ENCODE measurements at places on chromosomes 5 and 9.

GRCh38 chr9:91844190-91844589 is 105.8 kb downstream of the ROR2 start:
- no peak for DNase-seq

DNA sequence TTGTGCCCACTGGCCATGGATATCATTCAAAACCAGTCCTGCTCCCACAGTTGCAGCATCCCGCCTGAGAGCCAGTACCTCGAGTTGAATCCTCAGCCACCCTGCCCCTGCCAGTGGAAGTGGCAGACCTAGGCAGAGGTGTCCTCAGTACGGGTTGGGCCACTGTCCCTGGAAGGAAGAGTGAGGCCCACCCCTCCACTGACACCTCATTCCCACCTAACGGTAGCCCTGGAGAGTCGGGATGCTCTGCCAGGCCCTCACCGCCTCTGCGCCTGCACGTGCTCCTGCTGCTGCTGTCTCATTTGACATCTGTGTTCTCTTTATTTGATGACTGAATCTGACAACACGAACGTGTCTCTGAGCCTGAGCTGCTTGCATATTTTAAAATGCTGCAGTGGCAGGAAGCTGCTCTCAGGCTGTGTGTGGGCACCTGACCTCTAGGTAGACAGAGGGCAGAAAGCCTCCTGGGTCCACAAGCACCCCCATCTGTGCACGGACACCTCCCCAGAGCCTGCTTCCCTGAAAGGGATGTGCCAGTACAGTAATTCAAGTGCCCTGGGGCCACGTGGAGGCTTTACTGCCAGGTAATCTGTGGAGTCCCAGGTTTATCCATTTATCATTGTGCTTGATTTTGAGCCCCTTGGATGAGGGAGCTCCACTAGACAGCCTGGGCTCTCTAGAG is 194.7 kb downstream of the CACNA1B start:
- no peak for DNase-seq

- DNase-seq: no peak
Observed at GRCh38 chr9:127507751-127508648, 56.7 kb downstream of the LRSAM1 start.

GRCh38 chr9:115596746-115597080 is 478.8 kb upstream of the TNC start:
- DNase-seq: no peak

DNA sequence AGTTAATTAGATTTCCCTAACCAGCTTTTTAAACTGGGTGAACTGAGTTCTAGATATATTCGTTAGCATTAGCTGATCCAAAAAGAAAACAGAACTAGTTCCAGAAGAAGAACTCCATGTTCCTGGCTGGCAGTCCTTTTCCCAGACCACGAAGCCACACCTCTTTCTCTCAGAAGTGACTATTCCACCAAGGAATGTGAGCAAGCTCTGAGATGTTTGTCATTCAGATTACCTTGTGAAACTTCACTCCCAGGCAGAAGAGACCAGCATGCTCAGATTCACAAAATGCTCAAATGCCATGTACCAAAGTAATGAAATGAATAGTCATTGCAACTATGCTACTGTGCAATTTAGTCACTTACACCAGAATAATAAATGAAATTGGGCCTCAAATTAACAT is 4.4 kb upstream of the SSBP2 start:
- DNase-seq: no peak

GRCh38 chr5:94691291-94691690 is 72.8 kb downstream of the SLF1 start:
- DNase-seq: no peak

DNA sequence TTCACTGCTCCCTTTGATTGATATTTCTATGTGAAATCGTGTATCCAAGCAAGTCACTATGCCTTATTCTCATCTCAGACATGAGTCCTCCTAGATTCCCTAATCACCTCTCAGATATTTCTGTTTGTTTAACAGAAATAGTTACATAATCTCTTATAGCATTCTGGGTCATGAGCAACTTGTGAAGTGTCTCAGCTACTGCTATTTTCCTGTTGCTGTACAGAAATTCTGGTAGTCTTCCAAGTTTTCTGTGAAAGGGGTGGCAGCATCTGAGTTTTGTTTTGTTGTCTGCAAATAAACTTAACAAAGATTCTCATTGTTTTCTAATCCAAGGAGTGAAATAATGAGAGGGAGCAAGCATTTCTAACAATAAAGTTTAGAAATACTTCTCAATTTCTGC is 256.9 kb upstream of the ST8SIA4 start:
- DNase-seq: no peak

DNA sequence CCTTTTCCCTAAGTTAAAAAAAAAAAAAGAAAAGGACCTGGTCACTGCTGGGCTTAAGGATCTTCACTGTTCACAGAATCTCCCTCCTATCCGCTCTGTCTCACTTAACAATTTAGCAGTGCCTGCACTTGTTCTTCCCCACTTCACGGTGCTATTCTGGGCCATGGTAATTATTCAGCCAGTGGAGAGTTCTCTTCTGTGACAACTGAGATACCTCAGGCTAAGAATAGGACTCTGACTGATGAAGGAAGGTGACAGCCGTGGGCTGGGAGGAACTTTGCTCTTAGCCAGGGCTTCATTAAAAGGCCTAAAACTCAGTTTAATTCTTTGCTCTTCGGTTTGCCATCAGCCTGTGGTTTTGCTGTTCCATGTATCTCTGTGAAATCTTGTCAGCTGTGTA is 51.9 kb upstream of the ENTREP1 start:
- no peak for DNase-seq

GRCh38 chr9:135950135-135950682 is 11.0 kb downstream of the UBAC1 start:
- no peak for DNase-seq

- DNase-seq: no peak
Observed at GRCh38 chr5:149646564-149646963, 65.3 kb downstream of the ARHGEF37 start.

GRCh38 chr5:176985516-176985915 is 21.1 kb downstream of the UIMC1 start:
- DNase-seq: peak; percentile 88

DNA sequence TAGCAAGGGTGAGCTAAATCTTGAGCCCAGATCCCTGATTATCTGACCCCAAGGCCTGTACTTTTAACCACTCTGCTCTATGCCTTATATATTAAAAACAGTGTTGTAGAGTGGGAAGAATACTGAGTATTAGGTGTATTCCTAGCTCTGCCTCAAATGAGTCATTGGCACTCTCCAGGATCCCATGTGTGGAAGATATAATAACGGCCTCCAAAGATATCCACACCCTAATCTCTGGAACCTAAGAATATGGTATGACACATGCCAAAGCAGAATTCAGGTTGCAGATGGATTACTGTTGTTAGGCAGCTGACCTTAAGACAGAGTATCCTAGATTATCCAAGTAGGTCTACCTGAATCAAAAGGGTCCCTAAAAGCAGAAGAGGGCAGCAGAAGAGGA is 110.8 kb downstream of the ADRB2 start:
- no peak for DNase-seq

DNA sequence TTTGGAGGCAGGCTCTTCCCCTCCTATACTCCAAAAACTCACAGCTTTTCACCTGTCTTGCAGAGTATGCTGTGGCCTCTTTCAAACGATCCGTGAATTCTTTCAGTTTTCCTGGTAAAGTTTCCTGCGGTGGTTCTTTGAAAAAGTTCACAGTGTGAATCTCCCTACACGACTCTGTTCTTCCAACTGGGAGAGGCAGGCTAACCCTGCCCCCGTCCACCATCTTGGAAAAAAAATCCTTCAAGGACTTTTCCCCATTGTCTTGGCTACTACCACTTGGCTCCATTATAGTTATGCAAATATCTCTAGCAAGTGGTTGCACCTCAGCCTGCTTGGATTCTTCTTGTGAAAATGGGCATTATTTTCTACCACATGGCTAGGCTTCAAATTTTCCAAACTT is 382.6 kb downstream of the AGTPBP1 start:
- no peak for DNase-seq

GRCh38 chr9:128943832-128944620 is 3.4 kb downstream of the DOLK start:
- DNase-seq: no peak

DNA sequence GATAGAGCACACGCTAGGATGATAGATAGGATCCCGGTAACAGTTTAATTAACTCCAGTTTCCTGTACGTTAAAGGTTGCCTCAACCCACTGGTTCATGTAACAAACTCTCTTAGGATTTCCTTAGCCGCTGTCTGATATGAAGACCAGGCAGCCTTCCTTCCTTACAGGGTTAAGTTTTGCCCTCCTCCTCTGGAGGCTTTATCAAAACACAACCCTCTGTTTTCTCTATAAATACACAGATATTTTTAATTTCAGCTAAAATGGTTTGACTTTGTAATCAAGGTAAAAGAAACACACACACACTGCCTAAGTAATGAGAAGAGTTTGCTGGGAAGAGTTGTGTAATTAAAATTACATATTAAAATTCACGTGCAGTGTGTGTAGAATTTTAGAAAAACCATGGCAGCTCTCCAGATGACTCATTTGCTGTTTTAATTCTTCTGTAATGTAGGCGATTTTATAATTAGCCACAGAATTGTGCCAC is 369.8 kb downstream of the CSNK1G3 start:
- no peak for DNase-seq

- DNase-seq: no peak
Observed at GRCh38 chr9:93261281-93261680, 77.3 kb downstream of the WNK2 start.

DNA sequence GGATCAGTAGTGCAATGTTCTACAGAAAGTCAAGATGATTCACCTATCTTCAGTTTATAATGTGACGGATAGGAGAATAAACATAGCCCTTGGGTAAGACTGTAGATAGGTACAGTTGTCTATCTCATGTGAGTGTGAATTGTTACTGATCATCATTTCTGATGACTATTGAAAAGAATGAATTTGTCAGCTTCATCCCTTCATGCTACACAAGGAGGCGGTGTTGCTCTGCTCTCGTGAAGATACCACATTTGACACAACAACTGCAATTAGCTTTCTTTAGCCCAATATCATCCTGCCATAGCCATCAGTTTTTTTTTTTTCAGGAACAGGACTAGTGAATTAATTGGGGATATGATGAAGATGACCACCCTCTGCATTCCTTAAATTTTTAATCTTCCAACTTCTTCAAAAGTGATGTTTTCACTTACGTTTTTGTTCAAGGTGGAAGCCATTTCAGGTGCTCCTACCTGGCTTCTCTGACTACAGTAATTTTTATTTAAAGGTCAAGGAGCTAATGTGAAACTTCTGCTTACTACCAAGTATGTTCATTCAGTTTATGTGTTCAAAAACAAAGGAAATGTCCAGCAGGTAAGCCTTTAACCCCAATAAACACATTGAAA is 152.9 kb upstream of the MOCS2 start:
- no peak for DNase-seq

GRCh38 chr5:71895546-71895945 is 176.5 kb downstream of the CARTPT start:
- no peak for DNase-seq

GRCh38 chr5:152221721-152222629 is 183.1 kb downstream of the NMUR2 start:
- DNase-seq: no peak

DNA sequence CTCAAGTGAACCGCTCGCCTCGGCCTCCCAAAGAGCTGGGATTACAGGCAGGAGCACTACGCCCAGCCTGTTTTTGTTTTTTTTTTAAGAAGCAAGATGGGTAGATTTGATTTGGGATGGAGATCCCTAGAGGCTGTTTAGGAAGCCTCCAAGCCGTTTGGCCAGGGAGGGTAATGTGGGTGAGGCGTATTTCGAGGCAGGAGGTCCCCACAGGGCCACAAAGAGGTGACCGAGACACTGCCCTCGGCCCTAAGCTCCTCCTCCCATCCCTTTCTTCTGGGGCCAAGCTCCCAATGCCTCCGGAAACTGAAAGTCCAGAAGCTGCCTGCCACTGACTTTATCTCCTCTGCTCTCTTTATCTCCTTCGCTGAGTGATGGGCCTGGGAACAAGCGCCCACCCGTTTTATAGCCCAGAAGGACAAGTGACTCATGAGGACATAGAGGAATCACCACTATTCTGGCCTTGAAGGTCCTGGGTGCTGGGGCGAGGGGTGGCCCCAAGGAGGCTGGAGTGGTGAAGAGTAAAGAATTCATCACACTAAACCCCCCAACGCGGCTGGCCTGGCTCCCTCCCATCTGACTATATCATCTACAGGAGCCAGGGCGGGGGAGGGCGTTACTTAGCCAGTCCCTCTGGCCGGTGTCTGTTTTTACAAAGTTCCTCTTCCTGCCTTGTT is 2.0 kb upstream of the RALGDS start:
- no peak for DNase-seq

DNA sequence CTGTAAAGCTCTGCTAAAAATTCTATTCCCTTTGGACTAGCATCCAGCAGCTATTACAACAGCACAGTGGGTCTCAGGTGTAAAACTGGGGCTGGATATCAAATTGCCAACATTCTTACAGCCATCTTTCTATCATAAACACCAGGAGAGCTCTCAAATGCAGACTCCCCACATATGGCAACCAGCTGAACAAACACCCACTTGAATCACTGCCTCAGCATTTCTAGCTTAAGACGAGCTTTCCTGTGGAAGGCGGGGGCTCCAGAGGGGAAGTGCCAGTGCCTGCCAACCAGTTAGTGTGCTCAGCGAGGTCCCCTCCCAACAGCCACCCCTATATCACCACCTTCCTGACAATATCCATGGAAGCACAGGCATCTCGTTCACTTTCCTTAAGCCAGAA is 62.2 kb downstream of the IPPK start:
- DNase-seq: no peak

DNA sequence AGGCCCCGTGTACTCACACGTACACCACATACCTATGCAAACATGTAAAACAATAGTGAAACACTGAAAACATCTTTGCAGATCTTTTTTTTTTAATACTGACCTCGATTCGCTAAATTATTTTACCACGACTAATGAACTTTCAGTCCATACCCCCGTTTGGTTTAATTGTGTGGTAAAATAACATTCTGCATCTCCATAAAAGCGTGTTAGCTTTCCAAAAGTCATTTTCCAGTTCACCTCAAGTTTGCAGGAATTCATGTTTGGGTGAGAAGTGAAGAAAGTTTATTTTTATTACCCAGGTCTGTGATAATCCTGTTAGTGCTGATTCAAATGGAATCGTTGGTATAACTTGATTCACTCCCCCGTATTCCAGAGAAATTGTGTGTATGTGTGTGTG is 652 bp downstream of the ARSK start:
- DNase-seq: no peak

GRCh38 chr9:78325846-78326360 is 29.0 kb downstream of the PSAT1 start:
- no peak for DNase-seq

- no peak for DNase-seq
Observed at GRCh38 chr9:107044872-107045271, 181.9 kb downstream of the ZNF462 start.

GRCh38 chr9:105039175-105039799 is 111.3 kb upstream of the ABCA1 start:
- no peak for DNase-seq

DNA sequence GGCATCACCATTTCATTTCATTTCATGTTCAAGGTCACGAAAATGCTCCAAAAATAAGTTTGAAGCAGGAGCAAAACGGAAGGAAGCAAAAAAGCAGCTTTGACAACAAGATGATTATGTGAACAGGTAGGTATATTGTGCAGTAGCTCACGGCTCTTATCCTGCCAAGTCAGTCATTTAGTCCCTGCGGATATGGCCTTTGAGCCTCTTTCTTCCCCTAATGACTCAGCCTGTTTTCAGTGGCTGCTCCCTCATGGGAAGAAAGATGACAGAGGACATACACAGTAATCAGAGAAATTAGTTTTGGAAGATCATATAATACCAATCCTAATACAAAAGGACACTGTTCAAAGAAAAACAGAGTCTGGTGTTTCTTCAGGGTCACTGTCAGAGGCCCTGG is 155.8 kb upstream of the GRAMD2B start:
- no peak for DNase-seq

- DNase-seq: no peak
Observed at GRCh38 chr9:110319781-110320492, 17.7 kb downstream of the TXNDC8 start.

GRCh38 chr9:70480405-70480980 is 66.0 kb upstream of the KLF9 start:
- no peak for DNase-seq
